NCI-H1417 treated with DMSO at 0.1 percent for 48 hours (cell line): ENCODE measurements at places on chromosomes 11 and 22.

DNA sequence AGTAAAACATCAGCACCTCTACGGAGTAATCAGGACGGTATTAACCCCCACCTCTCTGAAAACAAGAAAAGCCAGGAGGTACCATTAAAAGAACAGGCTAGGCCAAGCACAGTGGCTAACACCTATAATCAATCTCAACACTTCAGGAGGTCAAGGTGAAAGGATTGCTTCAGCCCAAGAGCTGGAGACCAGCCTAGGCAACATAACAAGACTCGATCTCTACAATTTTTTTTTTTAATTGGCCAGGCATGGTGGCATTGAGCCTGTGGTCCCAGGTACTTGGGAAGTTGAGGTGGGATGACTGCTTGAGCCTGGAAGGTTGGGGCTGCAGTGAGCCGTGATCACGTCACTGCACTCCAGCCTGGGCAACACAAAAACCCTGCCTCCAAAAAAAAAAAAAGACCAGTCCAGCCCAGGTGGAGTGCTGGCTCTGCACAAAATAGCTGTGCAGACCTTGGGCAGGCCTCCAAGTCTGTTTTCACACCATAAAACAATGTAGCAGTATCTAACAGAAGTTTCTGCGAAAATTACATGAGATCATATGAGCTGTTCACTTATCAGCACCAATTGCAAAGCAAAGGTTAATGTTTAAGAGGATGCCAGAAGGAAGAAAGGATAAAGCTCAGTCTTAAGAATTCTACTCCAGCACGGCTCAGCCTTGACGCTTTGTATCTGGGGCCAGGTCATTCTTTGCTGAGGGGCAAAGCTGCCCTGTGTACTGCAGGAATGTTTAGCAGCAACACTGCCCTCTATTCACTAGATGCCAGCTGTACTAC, 14.8 kb downstream of the CHKA start:
- no peak for DNase-seq

- no peak for DNase-seq
Observed at GRCh38 chr11:68014157-68014946, 4.2 kb downstream of the ALDH3B1 start.

DNA sequence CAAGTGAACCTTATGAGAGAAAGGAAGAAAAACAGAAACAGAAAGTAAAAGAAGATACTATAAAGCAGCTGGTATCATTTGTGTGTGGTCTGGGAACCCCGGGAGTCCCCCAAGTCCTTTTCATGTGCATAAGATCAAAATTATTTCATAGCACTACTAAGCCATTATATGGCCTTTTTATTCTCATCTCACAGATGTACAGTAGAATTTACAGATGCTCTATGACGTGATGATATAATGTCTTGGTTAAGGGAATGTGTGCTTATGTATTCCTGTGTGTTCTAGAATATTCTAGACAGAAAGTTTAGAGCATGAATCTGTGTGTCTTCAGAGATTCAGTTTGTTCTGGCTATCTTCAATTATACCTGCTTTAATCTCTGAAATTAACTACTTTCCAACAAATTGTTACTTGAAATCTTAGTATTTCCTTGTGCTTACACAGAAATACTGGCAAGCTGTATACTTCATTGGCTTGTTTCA, 8.6 kb upstream of the TPP1 start:
- no peak for DNase-seq

DNA sequence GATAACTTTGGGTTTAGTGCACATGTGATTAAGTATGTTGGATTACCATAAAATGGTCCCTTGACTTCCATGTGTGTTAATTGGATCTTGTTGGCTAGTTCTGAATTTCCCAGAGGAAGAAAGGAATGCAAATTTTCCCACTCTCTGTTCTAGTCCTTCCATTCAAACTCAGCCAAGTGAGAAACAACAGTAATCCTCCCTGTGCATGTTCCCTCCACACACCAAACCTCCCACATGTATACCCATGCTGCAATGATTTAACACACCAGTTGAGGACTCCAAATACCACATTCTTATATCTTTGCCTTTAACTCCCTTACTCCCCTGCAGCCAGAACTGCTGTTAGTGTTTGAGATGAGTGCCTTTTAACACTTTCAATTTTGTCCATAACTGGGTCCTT, 1158.9 kb downstream of the DLG2 start:
- DNase-seq = no peak

DNA sequence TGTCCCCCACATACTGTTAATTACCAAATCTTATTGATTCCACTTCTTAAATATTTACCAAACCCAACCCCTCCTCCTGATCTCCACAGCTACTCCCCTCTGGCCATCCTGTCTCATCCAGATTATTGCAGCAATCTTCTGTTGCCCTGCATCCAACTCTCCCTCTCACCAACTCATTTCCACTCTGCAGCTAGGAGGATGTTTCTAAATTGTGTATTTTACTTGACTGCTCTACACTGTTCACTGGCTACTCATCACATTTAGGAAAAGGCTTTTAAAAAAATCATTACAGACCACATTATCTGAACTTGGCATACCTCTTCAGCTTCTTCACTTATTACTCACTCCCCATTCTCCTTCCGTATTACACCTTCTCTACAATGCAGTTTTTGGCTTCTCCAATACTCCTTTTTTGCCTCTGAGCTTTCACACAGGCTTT, 117.9 kb downstream of the ATG16L2 start:
- no peak for DNase-seq

GRCh38 chr11:15830741-15831428, 525.5 kb downstream of the SOX6 start:
- DNase-seq = no peak

GRCh38 chr11:26953770-26954392, 40.0 kb upstream of the FIBIN start:
- DNase-seq = no peak

- no peak for DNase-seq
Observed at GRCh38 chr11:121236115-121237001, 56.2 kb upstream of the SC5D start.

DNA sequence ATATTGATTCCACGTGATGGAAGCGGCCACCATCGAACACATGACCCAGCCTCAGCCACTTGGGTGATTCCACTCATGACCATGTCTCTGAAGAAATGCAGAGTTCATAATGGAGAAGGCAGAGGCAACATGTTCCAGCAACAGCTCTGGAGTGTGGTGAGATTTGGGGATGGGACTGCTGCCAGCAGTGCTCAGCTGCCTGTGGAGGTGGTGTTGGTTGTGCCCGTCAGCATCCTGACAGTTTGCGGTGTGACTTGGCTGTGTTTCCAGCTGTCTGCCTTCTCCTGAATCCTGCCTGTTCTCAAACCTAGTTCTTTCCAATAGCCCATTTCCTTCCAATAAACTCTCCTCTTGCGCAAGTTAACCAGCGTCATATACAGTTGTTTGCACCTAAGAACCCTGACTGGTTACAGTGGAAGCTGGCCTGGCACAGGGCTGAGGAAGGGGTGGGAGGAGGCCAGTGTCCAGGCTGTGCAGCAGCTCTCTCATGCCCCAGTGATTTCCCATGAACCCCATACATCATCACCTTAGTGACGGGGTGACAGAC, 22.0 kb upstream of the OR8B8 start:
- no peak for DNase-seq

- no peak for DNase-seq
Observed at GRCh38 chr11:70650075-70650909, 252.0 kb downstream of the CTTN start.

DNA sequence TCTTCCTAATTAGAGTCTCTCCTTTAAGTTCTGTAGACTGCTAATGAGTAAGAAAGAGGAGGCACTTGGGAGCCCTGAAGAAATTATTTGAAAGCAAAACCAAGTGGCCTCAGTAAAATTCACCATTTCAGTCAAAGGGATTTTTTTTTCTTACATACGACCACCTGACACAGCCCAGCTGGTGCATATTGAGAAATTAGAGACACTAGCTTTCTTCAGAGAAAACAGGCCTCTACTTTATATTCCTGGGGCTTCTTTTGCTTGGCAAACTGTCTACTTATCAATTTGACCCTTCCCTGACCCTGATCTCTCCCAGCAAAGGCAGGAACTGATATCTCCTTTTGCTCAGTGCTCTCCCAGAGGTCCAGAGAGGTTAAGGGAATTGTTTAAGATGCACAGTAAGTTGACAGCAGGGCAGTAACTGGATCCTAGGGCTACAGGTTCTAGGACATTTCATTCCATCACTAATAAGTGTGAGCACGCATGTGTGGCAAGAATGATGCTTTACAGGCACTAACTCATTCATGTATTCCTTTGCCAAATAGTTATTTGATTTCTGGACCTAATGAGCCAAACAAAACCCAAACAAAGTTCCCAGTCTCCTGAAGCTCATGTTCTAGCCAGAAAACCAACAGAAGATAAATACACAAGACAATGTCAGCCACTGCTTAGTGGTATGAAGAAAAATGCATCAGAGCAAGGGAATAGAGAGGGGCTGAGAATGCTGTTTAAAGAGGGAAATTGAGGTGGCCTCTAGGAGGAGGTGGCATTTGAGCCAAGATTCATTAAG, 467.6 kb downstream of the SOX6 start:
- no peak for DNase-seq

DNA sequence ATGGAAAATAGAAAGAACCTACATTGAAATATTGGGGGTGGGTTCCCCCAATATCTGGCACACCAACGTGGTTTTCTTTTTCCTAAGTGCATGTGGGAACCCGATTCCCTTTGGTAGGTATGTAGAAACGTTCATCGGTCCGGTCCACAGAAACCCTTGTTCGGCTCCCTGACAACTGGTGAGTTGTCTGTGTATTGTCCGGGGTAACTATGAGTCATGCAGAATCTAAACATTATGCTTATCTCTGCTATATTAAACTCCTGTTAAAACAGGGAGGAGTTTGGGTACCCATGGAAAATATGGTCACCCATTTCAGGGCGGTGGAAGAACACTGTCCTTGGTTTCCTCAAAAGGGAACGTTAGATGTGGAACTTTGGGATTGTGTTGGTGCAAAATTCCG, 25.1 kb upstream of the ALDH3B2 start:
- DNase-seq = no peak

GRCh38 chr11:95483339-95483738, 252.3 kb upstream of the SESN3 start:
- DNase-seq = no peak

DNA sequence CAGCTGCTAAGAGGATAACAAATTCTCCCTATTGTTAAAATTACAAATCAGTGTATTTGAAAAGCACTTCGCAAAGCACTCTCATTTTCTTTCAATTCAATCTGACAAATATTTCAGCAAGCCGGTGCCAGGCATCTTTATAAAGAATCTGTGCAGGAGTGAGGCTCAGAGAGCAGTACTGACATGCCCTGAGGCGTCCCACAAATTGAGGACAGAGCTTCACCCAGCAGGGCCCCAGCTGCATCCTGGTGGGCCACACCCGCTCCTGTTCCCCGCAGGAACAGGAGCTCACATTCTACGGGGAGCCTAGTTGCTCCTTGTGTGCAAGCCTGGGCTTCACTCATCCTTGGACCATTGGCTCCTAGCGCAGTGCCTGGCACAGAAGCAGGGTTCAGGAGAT, 60.9 kb upstream of the EIF3D start:
- DNase-seq = no peak

- no peak for DNase-seq
Observed at GRCh38 chr11:91871791-91872190, 352.8 kb upstream of the FAT3 start.

DNA sequence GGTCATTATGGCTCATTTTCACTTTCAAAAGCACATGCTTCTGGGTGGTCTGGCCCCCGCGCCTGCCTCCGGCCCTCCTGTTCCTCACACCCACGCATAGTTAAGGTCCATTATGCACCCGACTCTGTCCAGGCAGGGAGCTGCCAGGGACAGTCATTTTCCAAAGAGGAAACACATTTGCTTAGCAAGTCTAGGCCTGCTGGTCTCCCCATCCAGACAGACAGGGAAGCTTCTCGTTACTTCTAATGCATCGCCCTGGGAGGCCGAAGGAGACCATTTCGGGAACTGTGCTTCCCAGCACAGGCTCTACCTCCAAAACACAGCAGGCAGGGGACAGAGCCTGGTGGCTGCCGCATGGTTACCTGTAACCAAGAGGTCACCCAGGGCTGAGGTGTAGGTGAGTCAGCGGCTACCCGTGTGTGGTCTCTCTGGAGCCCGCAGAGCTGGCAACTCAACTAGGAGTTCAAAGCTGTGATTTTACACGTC, 87.1 kb upstream of the SHANK2 start:
- DNase-seq = no peak

- no peak for DNase-seq
Observed at GRCh38 chr11:94800414-94800813, 32.3 kb downstream of the AMOTL1 start.

- no peak for DNase-seq
Observed at GRCh38 chr22:39522567-39523300, 2.4 kb downstream of the ATF4 start.

GRCh38 chr11:103959279-103959942, 77.0 kb upstream of the DDI1 start:
- DNase-seq = no peak

- no peak for DNase-seq
Observed at GRCh38 chr11:123532131-123532530, 102.1 kb downstream of the GRAMD1B start.

GRCh38 chr11:123200264-123200663, 5.2 kb upstream of the CLMP start:
- DNase-seq = no peak

GRCh38 chr11:67662142-67662834, 11.8 kb upstream of the ACY3 start:
- no peak for DNase-seq

GRCh38 chr11:73958521-73959141, 7.8 kb downstream of the DNAJB13 start:
- no peak for DNase-seq

DNA sequence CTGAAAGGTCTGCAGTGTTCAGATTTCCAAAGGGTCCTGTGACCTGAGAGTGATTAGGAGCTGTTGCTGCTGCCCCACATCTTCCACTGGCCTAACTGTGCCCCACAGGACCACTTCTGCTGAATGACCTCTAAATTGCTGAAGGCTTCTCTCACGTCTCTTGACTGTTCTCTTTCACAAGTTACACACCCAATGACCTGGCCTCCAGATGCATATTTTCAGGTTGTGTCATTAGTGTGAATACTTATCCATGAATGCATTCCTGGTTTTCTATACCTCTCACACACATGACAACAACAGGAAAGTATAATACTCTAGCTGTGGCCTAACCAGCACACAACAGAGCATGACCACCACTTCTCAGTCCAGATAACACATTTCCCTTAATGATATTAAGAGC, 15.4 kb downstream of the PRR14L start:
- no peak for DNase-seq

DNA sequence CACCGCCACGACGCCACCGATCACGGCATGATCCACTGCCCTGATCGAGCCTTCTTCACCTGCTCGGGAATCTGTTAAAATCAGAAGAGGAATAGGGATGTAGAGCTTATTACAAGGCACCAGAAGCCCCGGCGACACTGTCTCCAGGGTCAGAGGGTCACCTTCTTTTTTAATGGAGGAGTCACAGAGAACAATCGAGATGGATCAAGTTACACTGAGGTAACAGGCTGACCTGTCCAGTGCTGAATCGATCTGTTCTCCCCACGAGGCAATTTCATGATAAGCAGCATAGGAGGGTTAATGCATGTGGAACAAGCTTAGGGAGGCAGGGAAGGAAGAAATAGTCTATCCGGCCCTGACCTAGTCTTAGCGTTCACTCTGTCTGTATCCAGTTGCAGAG, 325.5 kb downstream of the CADM1 start:
- no peak for DNase-seq
